ENCODE measurements at places on chromosomes 4 and X.

DNA sequence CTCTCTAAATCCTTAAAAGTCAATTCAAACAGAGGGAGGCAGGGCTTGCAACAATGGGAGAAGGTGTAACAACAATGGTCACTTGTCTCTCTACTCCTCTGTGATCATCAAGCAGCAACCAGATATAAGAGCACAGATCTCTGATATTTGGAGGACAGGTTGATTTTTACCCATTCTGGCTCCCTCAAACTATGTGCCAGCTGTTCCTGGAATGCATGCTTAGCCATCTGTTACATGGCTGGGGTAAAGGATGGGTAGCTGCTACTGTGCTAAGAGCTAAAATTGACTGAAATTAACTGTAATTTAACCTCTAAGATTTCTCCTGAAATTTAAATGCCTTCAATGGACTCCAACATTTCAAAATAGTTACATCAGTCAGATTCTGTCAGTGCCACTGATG is 1459.9 kb downstream of the PCDH7 start:
- no peak for DNase-seq

DNA sequence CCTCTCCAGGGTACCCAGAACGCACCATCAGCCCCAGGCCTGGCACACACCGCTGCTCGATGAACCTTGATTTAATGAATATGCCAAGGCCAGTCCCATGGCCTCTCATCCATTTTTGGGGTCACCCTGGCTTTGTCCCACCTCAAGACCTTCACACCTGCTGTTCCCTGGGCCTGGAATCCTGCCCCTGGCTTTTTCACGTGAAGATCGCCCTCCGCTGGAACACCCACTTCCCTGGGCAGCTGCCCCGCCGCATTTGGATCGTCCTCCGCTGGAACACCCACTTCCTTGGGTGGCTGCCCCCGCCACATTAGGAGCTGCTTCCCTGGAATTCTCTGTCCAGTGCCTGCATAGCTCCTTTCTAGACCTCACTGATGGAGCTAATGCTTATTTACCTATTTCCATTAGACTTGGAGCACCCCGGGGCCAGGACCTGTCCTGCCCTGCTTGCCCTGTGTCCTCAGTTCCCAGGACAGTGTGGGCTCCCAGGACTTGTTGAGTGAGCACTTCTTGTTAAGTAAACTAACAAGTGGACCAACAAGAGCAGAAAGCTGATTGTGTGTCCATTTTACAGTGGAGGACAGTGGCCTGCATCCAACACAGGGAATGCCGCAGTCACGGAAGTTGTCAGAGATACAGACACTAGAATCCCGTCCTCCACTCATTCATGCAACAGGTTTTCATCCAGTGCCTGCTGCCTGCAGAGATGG is 12.5 kb downstream of the BLOC1S4 start:
- DNase-seq, result no peak

DNA sequence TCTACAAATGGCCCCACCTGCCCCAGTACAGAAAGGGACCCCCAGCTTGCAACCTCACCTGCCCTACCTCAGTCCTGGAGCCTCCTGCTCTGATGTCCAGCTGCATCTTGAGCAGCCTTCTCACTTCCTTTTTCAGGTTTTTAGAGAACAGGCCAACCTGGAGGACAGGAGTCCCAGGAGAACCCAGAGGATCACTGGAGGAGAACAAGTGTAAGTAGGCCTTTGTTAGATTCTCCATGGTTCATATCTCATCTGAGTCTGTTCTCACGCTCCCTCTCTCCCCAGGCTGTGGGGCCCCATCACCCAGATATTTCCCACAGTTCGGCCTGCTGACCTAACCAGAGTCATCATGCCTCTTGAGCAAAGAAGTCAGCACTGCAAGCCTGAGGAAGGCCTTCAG is 3.6 kb downstream of the MAGEA11 start:
- DNase-seq, result no peak

DNA sequence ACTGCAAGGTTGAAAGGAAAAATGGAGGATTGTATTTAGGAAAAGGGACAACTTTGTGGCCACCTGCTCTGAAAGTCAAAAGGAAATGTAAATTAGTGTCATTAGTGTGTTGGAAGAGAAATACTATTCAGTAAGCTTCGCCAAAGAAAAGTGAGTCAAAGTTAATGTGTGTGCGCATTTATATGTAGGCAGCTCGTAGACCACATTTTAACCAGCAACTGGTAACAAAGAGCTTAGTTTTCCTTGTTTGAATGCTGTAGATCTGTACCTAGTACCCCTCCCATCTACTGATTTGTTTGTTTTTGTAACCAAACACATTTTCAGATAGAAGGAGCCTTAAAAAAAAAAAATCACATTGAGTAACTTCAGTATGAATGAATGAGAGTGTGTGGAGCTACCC is 69.3 kb downstream of the GPAT3 start:
- no peak for DNase-seq

DNA sequence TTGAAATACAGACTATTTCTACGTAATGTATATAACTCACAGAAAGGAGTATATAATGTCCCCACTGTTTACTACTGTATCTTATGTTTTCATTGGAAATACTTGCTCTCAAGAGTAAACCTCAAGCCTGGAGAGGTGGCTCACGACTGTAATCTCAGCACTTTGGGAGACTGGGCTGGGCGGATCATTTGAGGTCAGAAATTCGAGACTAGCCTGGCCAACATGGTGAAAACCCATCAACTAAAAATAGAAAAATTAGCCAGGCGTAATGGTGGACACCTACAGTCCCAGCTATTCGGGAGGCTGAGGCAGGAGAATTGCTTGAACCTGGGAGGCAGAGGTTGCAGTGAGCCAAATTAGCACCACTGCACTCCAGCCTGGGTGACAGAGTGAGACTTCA is 92.8 kb downstream of the COL25A1 start:
- no peak for DNase-seq

DNA sequence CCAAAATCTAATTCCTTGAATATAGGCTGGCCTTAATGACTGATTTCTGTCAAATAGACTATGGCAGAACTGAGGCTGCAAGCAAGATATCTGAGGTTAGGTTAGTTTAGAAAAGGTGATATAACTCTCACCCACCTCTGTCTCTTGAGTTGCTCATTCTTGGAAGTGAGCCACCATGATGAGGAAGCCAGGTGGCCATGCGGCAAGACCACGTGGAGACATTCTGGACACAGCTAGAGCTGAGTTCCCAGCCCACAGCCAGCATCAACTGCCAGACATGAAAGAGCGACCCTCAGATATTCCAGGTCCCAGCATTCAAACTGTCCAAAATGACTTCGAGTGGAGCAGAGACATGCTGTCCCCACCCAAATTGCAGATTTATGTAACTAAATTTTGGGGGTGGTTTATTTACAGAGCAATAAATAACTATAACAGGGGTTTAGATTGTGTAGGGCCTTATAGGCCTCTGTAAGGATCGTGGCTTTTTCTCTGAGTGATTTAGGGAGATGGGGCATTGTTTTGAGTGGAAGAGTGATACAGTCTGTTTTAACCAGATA is 33.7 kb downstream of the USP53 start:
- no peak for DNase-seq
